Fibroblast of villous mesenchyme (primary cell): ENCODE measurements at places on chromosomes 6 and 20.

GRCh38 chr6:148382861-148383260, 40.2 kb downstream of the SASH1 start:
- DNase-seq = no peak

DNA sequence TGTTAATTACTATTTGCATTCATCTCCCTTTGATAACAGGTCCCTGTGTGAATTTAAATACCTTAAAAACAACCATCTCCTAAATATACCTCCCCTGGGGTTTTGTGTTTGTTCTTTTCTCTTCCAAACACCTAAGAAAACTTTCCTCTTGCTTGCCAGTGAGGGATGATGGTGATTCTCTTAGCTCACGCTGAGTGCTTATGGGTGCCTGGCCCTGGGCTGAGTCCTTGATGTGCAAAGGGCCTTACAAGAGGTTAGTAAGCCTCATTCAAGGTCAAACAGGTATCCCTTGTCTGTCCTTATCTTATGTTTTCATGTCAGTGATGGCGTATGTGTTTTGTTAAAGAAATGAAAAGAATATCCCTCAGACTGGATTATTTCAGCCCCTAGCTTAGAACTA, 76.3 kb downstream of the SYCP2L start:
- no peak for DNase-seq

- DNase-seq = no peak
Observed at GRCh38 chr20:5430670-5431069, 113.9 kb upstream of the PROKR2 start.

GRCh38 chr6:44563397-44563796, 175.9 kb downstream of the CDC5L start:
- DNase-seq = no peak

GRCh38 chr20:44209686-44210405, 725 bp downstream of the OSER1 start:
- DNase-seq = peak; percentile 55

DNA sequence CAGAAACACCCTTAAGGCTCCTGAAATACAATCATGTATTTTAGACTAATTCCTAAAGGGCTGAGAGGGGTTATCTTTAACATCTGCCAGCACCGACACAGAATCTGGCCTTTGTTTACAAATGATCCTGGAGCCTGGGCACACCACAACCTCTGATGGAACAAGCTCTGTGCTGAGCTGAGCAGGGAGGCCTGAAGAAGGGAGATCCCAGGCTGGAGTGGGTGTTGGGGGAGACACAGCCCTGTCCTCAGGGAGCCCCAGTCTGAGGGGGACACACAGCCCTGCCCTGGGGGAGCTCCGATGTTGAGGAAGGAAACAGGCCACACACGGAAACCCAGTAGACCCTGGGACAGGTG, 130.5 kb downstream of the VEGFA start:
- no peak for DNase-seq

DNA sequence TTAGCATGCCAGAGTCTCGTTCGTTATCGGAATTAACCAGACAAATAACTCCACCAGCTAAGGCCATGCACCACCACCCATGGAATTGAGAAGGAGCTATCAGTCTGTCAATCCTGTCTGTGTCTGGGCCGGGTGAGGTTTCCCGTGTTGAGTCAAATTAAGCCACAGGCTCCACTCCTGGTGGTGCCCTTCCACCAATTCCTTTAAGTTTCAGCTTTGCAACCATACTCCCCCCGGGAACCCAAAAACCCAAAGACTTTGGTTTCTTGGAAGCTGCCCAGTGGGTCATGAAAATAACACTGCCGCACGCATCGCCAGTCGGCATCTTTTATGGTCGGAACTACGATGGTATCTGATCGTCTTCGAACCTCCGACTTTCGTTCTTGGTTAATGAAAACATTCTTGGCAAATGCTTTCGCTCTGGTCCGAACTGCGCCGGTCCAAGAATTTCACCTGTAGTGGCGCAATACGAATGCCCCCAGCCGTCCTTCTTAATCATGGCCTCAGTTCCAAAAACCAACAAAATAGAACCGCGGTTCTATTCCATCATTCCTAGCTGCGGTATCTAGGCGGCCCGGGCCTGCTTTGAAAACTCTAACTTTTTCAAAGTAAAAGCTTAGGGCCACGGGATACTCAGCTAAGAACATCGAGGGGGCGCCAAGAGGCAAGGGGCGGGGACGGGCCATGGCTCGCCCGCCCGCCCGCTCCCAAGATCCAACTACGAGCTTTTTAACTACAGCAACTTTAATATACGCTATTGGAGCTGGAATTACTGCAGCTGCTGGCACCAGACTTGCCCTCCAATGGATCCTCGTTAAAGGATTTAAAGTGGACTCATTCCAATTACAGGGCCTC, 1958.5 kb upstream of the DEFB115 start:
- DNase-seq = peak; percentile 44

GRCh38 chr6:70312165-70312745, 9.4 kb upstream of the COL9A1 start:
- peak; percentile 75 for DNase-seq

- no peak for DNase-seq
Observed at GRCh38 chr6:90428514-90428913, 131.9 kb upstream of the BACH2 start.

DNA sequence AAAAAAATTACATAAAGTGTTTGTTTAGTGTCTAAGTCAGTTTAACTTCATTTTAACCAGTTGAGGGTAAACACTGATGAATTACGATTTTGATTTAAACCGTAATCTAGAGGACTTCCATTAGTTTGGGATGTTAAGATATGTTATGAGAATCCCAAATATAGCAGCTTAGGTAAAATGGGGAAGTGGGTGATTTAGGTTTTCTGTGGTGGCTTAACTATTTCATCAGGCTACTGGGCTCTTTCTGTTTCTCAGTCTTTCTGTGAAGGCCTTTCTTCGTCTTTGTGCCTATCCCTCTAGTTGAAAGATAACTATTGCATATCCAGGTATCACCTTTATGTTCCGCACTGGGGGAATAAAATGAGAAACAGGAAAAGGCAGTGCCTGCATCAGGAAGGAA, 27.9 kb downstream of the CENPW start:
- DNase-seq = no peak

DNA sequence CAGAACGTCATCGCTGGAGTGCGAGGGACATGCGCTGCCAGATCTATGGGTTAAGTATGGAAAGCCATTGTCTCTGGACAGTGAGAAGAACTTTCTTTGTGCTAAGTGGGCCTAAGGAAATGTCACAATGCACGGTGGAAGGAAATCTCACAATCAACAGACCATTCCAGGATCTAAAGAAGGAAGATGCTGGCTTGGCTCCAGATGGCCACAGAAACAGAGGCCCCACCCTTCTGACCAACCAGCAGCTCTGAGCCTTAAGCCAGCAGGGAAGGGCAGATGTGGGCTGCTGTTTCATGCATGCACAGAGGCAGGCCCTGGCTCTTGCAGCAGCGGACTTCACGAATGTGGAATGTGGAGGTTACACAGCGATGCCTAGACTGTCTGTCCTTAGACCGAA, 156.3 kb downstream of the SOBP start:
- peak; percentile 48 for DNase-seq

DNA sequence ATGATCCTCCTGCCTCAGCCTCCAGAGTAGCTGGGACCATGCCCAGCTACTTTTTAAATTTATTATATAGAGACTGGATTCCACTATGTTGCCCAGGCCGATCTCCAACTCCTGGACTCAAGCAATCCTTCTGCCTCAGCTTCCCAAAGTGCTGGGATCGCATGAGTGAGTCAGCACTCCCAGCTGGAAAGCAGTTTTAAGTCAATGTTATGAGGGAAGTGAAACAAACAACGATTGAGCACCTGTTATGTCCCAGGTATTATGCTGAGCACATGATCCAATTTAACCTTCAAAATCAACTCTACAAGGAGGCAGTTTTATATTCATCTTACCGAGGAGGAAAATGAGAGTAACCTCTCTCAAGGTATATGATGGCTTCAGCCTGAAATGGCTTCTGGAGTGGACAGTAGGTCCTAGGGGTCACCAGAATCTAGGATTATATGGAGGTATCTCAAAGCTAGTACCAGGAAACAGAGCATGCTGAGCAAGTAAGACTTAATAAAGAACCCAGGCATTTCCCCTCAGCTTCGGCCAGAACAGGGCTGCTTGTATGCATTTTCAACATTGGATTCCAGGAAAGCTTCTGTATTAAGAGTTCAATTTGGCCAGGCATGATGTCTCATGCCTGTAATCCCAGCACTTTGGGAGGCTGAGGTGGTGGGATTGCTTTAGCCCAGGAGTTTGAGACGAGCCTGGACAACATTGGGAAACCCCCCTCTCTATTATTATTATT, 55.0 kb downstream of the EDN1 start:
- no peak for DNase-seq

DNA sequence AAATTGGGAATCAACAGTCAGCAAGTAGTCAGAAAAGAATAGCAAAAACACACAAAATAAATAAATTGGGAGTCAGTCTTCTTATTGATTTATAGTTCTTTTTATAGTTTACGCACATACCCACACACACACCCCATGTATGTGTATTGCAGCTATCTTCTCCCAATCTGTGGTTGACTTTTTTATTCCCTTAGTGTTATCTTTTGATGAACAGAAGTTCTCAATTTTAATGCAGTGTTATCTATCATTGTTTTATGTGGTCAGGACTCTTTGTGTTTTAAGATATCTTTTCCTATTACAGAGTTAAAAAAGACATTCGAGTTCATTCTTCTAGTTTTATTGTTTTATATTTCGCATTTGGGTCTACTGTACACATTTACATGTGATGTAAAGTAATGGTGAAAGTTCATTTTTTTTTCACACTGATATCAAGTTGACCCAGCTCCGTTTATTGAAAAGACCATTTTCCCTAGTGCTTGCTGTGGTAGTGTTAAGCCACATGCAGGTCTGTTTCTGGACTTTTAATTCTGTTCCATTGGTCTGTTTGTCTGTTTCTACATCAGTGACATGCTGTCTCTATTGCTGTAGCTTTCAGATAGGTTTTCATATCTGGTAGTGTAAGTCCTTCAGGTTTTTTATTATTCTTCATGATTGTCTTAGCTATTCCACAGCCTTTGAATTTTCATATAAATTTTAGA, 78.4 kb downstream of the ZFAND3 start:
- no peak for DNase-seq

DNA sequence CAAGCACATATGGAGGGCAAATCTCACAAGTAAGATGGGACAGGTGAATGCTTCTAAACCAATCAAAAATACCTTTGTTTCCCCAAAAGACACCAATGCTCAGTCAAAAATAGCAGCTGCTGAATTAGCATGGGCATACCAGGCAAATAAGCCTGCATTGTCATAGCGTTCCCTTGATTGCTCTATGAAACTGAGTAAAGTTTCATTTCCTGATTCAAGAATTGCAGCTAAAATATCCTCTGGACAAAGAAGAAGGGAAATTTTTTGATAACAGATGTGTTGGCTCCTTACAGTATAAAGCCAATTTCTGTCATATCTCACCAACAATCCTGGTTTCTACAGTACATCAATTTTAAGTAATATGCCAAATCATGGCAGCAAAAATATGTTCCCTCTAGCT, 3.3 kb upstream of the TMEM14A start:
- DNase-seq = no peak
